Caudate nucleus (tissue), 63 donors: ENCODE measurements at places on chromosomes 5 and 9.

GRCh38 chr5:110258460-110259216 lies 467.8 kb downstream of the TMEM232 start:
- DNase-seq = no peak

GRCh38 chr5:53302529-53302928 lies 177.9 kb upstream of the FST start:
- DNase-seq = no peak

GRCh38 chr5:149732324-149733128 lies 2.4 kb downstream of the PPARGC1B start:
- DNase-seq = no peak

GRCh38 chr9:136051837-136052471 lies 43.1 kb downstream of the NACC2 start:
- peak; percentile 93 for DNase-seq

GRCh38 chr5:84549054-84549453 lies 164.4 kb upstream of the EDIL3 start:
- DNase-seq = no peak

- no peak for DNase-seq
Measured at GRCh38 chr9:98726735-98727134, 18.0 kb upstream of the GABBR2 start.

DNA sequence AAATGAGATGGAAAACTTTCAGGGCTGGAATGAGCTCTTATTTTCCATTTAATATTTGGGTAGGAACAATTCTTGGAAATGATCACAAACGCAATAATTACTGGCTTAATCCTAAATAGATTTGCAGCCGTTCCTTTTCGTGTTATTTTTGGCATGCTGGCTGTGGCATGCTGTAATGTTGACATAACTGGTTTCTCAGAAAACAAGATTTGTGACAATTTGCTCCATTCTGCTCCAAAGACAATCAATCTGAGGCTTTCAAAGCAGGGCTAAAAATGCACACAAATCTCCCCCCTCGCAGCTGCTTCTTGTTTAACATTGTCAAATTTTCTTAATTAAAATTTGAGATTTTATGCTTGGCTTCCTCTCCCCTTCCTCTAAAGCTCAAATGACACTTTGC lies 151.2 kb downstream of the TTC39B start:
- DNase-seq = no peak

DNA sequence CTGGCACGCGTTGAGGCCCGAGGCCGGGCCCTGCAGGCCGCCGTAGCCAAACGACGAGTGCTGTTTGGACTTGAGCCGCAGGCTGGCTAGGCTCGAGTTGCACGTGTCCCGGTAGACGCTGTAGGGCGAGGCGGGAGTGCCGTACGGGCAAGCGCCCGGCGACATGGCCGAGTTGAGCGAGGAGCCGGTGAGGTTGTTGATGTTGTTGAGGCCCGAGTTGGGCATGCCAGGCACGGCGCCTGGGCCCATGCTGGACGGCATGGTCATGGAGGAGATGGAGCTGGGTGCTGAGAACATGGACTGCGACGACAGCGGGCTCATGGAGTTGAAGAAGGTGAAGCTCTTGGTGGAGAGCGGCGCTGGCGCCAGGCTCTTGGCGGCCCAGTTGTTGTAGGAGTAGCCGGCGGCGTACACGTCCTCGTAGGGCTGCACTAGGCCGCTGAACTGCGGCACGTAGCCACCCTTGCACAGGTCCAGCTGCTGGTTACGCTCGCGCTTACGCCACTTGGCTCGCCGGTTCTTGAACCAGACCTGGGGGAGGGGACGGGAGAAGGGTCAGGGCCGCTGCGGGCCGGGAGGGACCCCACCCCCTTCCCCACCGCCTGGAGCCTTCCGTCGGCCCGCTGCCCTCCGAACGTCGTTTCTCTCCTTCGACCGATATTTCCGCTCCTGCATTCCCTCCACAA lies 5.1 kb downstream of the PITX1 start:
- DNase-seq = no peak

GRCh38 chr5:178320281-178320855 lies 87.8 kb upstream of the PHYKPL start:
- DNase-seq = no peak

GRCh38 chr9:18379073-18379811 lies 94.7 kb upstream of the ADAMTSL1 start:
- no peak for DNase-seq

- no peak for DNase-seq
Measured at GRCh38 chr5:67194166-67194565, 2.4 kb downstream of the CD180 start.

- DNase-seq = peak; percentile 40
Measured at GRCh38 chr5:168317096-168317520, 25.7 kb downstream of the WWC1 start.

GRCh38 chr9:117737721-117738226 lies 33.6 kb downstream of the TLR4 start:
- DNase-seq = peak; percentile 13

GRCh38 chr5:79516986-79517385 lies 3.1 kb upstream of the HOMER1 start:
- DNase-seq = no peak

DNA sequence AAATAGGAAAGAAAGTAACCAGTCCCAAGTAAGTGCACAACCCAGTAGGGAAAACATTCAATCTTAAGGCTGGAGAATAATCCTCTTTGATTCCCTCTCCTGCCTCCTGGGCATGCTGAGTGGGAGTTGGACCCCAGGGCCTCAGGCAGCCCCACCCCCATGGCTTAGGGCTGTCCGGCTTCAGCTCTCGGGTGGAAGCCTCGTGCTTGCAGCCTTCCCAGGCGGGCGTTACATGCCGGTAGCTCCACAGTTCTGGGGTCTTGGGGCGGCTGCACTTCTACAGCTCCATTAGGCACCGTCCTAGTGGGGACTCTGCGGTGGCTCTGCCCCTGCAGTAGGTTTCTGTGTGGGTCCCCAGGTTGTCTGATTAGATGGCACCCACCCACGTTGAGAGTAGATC lies 10.1 kb downstream of the GLIPR2 start:
- DNase-seq = no peak

DNA sequence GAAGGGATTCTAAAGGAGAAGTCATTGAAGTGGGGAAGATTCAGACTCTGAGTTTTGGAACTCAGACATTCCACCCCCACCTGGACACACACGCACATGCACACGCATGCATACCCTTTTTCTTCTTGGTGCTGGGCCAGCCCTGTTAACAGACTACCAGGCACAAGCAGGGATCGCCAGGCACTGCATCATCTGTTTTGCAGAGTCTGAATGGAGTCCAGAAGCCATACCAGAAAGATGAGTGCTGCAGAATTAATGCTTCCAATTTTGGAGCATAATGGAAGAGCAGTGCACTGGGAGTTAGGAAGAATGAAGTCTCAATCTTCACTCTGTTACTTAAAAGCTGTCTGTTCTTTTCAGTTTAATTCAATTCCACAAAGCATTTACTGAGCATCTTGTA lies 95.5 kb downstream of the PDE8B start:
- no peak for DNase-seq

- DNase-seq = no peak
Measured at GRCh38 chr9:131062969-131063368, 33.4 kb upstream of the AIF1L start.

- no peak for DNase-seq
Measured at GRCh38 chr5:174457141-174457678, 267.2 kb upstream of the MSX2 start.

DNA sequence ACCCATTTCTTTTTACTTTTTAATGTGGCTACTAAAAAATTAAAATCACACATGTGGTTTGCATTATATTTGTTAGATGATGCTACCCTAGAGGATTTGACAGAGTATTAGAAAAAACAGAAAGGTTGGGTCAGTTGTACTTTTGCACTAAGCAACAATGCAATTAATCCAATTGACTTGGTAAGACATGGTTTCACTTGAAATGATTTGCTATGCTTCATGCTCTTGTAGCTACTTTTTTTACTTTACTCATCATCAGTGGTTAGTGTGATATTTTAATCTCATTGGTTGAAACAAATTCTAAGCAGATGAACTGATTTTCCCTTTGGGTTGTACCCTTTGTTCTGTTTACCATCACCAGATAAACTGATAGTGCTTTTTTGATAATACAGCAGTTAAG lies 39.4 kb downstream of the HMHB1 start:
- no peak for DNase-seq

DNA sequence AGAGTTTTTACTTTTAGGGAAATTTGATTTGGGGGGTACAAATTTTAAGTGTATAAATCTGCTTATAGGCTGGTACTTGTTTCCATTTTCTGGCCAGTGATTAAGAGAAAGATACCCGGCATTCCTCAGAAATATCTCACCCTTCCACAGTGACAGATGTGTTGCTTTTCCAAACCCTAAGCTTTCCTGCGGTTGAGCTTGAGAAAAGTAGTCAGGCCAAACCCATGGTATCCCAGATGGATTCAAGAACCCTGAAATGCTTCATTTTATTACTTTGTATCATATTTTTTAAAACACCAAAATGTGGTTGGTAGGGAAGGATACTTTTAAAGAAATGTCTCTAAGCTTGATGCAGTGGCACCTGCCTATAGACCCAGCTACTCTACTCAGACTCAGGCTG lies 23.5 kb downstream of the SPTAN1 start:
- no peak for DNase-seq

GRCh38 chr5:90347462-90347861 lies 62.1 kb downstream of the CETN3 start:
- no peak for DNase-seq

DNA sequence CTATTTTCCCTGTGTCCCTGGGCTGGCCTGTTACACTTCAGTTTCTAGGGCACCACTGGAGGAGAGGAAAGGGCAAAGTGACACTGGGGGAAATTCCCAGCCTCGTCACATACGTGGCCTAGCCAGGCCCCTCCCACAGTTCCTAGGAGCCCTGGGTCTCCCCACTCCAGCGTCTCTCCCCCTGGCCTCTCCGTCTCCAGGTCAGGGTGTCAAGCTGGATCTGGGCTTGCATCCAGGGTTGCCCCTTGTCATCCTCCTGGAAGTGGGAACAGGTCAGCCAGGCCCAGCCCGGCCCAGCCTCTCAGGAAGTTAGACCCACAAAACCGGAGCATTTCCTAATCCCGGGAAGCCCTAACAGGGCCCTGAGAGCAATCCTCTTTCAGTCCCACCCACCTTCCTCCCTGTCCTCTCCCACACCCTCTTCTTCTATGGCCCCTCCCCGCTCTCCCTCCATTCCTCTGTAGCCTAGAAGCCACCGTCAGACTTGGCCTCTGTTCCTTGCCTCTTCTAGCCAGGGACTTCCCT lies 4.7 kb upstream of the TNIP1 start:
- DNase-seq = no peak

DNA sequence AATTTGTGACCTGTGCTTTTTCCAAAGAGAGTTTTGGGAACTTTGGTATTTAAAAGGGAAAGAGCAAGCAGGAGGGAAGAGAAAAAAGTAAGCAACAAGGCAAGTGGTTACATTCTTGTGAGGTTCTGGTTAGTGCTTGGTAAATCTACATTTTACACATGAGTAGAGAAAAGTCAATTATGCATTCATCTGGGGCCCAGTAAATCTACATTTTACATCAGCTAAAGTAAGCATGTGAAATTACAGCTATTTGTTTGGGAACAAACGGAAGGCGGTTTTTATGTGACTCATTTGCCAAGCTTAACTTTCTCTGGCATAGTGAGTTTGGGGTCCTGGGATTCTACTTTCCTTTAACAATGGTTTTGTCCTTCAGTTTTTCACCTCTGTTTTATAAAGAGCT lies 102.2 kb downstream of the SNX18 start:
- DNase-seq = no peak

- no peak for DNase-seq
Measured at GRCh38 chr5:128695791-128696530, 157.9 kb upstream of the FBN2 start.

DNA sequence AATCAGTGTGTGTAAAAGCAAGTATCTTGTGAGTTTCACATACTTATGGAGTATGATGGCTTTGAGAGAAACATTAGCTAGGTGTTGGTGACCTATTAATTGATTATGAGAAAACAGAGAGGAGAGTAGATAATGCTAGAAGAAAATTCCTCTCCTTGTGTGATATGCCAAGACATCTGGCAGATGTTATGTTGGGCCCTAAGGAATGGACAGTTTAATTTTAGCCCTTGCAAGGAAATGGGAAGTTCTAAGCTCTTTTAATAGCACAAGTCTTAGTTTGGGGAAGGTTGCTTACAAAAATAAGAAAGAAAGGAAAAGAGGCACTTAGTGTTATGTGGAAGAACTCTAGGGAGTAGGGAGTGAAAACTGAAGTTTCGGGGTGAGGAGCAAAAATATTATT lies 5.1 kb downstream of the ZNF462 start:
- no peak for DNase-seq

GRCh38 chr5:136620016-136620419 lies 254.7 kb upstream of the TRPC7 start:
- DNase-seq = no peak

GRCh38 chr5:155923784-155924183 lies 403.2 kb upstream of the SGCD start:
- no peak for DNase-seq

DNA sequence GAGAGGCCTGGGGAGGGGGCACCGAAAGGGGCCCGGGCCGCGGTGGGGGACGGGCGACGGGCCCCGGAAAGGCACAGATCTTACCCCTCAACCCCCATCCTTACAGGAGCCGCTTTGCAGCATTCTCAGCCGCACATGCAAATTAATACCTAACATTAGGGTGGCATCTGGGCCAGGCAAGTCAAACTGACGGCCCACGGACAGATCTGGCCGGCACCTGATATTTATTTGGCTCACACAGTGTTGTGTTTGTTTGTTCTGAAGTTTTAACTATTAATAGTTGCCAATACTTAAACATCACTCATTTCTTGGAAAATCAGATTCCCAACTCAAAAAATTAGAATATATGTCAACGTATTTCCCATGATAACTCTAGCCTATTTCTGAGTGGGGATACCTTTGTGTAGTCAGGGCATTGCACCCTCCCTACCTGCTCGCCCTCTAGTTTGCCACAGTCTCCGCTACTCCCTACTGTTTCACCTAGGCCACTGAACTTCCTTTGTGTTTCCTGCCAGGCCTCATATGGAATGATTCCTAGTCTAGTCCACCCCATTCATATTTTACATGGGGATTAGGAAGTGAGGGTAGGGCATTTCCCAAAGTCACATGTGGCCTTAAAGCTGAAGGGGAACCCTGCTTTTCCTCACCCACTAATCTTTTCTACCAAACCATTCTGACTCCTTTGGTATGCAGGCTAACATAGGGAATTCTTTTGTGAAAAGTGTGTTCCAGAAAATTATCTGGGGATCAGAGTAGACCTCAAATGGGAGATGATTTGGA lies 71.9 kb upstream of the LARP1 start:
- DNase-seq = no peak

DNA sequence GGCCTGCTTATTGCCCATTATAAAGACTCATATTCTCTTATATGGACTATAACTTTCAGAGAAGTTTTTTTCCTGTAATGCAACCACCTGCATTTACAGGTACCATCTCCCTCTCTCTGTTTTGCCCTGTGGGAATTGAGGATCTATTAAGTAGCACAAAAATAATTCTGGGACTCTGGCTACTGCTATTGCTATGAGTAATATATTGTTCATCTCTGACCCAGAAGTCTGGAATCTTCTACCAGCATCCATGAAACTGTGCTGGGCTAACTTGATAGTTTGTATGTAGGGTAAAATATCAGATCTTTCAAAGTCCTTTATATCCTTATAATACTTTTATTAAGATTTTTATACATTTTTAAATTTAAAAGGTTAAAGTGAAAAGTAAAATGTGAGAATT lies 607.2 kb downstream of the EFNA5 start:
- DNase-seq = no peak
